ENCODE measurements at places on chromosomes 4 and X.
A peak's percentile ranks its signal among the peaks of the same experiment; 100 is the strongest.

DNA sequence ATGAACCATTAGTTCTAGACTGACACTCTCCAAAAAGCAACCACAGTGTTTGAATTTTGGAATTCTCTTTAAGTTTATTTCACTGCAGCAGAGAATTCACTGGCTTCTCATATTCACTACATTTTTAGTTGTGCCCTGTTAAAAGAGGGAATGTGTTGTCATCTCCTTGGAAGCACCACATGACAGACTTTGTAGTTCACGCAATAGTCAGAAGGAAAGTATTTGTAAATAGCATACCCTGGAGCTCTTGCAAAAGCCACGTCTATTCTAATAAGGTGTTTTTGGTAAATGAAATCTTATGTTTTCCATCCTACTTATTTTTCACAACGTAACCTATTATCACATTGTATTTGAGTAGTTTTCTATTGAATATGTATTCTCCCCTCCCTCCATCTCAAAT is 25.8 kb downstream of the DOCK11 start:
- no peak for DNase-seq

DNA sequence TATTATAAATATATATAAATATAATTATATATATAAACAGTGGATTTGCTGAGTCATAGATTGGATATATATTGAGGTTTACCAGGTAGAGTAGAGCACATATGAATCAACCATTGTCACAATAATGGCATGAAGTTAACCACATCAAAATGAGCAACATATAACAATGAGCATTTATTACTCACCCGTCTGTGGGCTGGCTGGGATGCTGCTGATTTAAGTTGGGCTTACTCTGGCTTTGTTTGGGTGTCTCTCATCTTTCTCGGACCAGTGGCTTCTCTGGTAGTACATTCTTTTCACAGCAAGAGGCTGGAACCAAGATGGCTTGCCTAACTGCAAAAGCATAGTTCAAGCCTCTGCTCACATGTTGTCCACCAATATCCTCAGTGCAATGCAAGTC is 111.7 kb upstream of the TAPT1 start:
- no peak for DNase-seq

GRCh38 chr4:185318679-185319078 is 77.0 kb downstream of the LRP2BP start:
- DNase-seq = peak; percentile 46

DNA sequence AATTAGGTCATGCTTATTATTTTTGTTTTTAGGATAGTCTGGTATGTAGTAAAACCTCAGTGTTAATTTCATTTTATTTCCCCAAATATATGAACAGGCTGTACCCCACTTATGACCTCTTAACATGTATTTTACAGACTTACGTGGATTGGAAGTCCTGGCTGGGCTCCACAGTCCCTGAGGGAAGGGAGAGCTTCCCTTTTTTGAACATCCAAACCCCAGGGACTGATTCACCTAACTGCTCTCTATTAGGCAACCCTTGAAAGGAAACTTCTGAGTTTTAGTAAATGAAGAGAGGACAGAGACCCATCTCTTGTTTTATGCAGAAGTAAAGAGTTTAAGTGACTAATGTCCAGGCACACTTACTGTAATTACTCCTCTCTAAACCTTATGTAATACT is 233.1 kb upstream of the SPRY1 start:
- peak; percentile 21 for DNase-seq

DNA sequence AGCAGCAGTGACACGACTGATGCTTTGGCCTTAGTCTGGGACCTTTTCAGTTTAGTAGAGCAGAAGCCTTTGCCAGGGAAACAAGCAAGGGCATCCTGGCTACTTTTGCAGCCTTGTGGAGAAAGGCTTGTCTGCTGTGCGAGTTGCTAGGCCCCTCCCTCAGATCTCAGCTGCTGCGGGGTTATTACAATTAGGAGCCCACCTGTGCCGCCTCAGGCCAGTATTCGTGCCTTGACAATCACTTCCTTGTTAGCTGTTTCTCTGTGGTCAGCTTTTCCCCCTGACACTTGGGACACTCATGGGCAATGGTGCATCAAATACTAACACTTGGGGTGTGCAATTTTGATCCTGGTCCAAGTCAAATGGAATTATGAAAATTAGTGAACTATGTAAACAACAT is 67.9 kb downstream of the SH2D1A start:
- no peak for DNase-seq

DNA sequence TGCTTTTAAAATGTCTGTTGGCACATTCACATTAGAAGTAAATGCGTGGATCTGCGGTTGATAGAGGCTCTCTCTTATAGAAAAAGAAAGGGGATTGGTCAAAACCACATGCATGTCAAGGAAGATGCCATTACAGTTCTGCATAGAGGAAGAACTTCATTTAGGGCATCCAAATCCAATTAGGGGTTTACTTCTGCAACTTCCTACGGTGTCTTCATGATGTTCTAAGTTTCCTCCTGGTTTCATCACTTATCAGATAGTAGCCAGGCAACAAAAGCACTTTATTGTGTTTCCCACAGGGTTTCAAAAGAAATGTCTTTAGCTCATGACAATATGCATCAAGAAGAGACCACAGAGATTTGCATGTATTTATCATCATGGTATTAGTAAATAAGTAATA is 136.0 kb upstream of the HPGD start:
- DNase-seq = no peak

GRCh38 chrX:150323020-150323419 is 40.1 kb upstream of the MAMLD1 start:
- DNase-seq = no peak

- DNase-seq = no peak
These were observed 36.0 kb upstream of the NPNT start for GRCh38 chr4:105859233-105859632.

GRCh38 chrX:72031634-72032033 is 100.1 kb downstream of the RTL5 start:
- DNase-seq = no peak
